NCI-H1092 treated with DMSO at 0.1 percent for 48 hours (cell line): ENCODE measurements at places on chromosomes 6 and 20.

- DNase-seq = no peak
Observed at GRCh38 chr6:9851541-9852380, 563.1 kb downstream of the TFAP2A start.

DNA sequence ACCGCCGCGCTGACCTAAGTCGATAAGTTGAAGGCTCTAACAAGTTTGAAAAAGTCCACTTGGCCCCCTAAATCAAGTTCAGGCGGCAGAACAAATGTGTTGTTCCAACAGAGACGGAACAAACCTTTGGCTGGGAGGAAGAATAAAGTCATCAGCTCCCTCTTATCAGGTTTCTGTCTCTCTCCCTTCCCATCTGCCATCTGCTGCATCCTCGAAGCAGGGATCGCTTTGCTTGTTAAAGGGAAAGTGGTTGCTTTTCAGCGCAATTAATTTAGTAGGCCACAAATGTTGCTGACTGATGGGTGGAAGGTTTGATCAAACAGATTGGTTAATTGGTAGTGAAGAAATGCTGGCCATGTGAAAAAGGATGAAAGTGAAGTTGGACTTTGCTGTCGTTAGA lies 64.3 kb downstream of the CDH4 start:
- DNase-seq = no peak

- no peak for DNase-seq
Observed at GRCh38 chr6:148470156-148470555, 127.5 kb downstream of the SASH1 start.

GRCh38 chr6:7230327-7230691 lies 82.7 kb downstream of the SSR1 start:
- no peak for DNase-seq

DNA sequence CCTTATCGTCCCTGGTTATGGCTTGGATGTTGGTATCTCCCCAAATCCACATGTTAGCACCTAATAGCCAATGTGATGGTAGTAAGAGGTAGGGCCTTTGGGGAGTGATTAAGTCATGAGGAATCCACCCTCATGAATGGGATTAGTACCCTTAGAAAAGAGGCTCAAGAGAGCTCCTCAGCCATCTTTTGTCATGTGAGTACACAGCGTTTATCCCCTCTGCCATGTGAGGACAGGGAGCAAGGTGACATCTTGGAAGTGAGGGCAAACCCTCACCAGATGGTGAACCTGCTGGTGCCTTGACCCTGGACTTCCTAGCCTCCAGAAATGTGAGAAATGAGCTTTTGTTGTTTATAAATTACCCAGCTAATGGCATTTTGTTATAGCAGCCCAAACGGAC lies 16.1 kb upstream of the SIRPB2 start:
- no peak for DNase-seq

DNA sequence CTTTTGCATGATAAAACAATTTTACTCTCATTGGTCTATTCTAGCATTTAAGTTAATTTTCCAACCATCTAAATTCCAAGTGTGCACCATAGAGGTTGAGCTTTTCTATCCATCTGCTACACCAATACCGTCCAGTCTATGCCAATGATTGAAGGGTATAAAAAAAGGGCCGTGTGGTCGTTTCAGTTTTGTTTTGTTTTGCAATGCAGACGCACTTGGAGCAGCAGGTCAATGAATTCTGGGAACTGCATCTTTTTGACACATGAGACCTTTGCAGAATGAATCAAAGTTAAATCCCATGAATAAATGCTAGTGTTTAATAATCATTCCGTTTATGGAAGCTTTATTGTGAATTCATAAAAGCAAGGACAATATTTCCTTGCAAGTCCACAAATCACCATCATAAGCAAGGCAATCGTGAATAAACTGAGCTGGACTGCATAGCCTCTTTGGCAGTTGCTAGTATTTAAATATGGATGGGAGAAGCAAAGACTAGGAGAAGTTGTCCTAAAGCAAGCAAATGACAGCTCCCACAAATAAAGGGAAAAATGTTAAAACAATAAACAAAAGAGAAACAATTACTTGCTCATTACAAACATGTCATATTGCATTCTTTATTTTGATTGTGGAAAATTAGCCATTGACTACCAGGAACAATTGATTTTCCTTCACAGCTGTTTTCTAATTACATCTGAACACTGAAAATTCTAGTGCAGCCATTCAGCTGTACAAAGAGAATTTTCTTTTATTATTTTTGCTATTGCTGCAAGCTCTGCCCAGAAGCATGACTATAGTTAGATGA lies 649.7 kb upstream of the GJE1 start:
- peak; percentile 84 for DNase-seq

GRCh38 chr20:23257848-23258746 lies 92.5 kb upstream of the NXT1 start:
- peak; percentile 82 for DNase-seq

GRCh38 chr6:103273048-103273447 lies 1586.7 kb downstream of the HACE1 start:
- DNase-seq = peak; percentile 24
